ENCODE measurements at places on chromosomes 5 and 9.

GRCh38 chr5:18932081-18932480 lies 1055.9 kb downstream of the CDH18 start:
- DNase-seq: no peak

GRCh38 chr9:74728176-74728575 lies 159.5 kb downstream of the TRPM6 start:
- no peak for DNase-seq

GRCh38 chr9:111974092-111974681 lies 77.6 kb downstream of the UGCG start:
- DNase-seq: no peak

DNA sequence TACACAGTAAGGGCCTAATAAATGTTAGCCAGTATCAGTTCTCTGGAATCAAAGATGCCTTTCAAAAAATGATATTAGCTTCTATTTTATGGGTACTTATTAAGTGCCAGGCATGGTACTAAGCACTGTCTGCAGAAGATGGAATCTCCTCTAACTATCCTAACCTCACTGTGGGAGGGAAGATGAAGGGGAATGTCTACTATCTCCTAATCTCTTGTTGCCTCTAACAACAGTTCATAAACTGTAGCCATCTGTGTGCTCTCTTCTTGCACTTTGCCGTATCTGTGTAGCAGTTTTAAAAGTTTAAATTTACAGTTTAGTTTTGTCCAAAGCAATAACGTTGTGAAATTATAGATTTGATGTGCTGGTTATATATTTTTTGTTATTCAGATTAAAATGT lies 99.6 kb upstream of the CCDC112 start:
- no peak for DNase-seq
